Substantia nigra (tissue), 51 donors: ENCODE measurements at places on chromosomes 4 and X.
A peak's percentile ranks its signal among the peaks of the same experiment; 100 is the strongest.

- no peak for DNase-seq
Observed at GRCh38 chrX:116873671-116874070, 410.9 kb upstream of the CT83 start.

DNA sequence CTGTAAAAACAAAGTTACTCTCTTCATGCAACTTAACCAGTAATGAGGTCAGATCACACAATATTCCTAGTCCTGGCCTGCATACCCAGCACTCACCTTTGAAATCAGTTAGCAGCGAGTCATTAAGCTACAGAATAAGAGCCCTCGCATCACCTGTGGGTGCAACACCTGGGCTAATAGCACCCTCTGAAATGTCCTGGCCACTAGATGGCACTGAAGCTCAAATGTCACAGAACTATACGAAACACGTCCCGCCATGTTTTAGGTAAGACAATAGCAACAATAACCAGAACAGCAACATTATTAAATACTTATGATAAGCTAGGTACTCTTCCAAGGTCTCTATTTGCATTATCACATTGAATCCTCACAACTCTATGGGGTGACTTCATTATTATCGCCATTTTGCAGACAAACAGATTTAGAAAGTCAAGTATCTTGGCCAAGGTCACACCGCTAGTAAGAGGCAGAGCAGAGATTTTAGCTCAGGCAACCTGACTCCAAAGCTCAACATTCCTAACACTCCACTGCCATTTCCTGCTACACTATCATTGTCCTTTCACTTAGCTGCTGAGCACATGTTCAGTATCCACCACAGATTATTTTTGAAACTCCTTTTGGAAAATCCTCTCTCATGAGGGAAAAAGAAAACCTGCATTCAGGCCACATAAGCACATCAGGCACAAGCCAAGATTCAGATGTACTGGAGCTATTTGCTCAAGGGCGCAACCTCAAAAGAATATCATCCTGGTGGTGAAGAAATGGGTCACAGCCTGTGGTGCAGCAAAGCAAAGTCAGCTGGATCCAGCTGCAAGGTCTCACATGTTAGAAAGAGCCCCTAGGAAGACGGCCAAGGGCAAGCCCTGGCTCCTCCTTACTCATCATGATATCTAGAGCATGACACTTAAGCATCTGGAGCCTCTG, 59.5 kb upstream of the KDR start:
- DNase-seq = no peak

DNA sequence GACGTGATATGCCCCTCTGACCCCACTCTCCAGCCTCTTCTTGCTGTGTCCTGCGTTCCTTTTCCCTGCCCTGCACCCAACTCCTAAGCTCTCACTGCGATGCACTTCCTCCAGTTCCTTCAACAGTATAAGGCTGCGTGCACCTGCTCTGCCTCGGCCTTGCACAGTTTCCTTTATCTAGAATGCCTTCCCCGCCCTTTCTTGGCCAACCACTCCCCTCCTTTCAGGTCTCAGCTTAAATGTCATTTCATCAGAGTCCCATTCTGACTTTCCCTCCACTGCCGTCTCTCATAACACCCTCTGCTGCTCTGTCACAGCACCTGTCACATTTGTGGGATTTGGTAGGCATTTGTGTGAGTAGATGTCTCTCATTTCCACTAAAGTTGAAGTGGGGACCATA, 58.4 kb upstream of the NEIL3 start:
- no peak for DNase-seq

GRCh38 chrX:138127314-138127713, 561.4 kb downstream of the ZIC3 start:
- no peak for DNase-seq

GRCh38 chr4:87557348-87557747, 28.2 kb upstream of the SPARCL1 start:
- no peak for DNase-seq

- DNase-seq = no peak
Observed at GRCh38 chr4:88054229-88054628, 46.8 kb downstream of the PKD2 start.

GRCh38 chrX:19795307-19795706, 92.1 kb downstream of the SH3KBP1 start:
- no peak for DNase-seq

DNA sequence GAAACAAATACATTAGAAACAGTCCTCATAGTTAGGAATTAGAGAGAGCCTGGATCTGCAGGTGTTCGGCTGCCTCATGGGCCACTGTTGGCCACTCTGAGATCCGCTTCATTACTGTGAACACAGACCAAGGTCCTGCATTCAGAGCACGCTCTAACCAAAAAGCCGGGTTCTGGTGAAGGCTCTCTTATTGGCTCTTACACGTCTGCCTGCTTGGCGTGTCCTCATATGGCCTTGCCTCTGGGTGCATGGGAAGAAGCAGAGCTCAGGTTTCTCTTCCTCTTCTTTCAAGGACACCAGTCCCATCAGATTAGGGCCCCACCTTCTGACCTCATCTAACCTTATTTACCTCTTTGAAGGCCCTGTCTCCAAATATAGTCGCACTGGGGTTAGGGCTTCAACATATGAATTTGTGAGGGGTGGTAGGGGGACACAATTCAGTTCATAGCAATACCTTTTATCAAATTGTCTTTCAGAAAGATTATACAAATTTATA, 37.1 kb upstream of the ELF2 start:
- no peak for DNase-seq

GRCh38 chrX:154967603-154968002, 54.9 kb downstream of the F8 start:
- no peak for DNase-seq

DNA sequence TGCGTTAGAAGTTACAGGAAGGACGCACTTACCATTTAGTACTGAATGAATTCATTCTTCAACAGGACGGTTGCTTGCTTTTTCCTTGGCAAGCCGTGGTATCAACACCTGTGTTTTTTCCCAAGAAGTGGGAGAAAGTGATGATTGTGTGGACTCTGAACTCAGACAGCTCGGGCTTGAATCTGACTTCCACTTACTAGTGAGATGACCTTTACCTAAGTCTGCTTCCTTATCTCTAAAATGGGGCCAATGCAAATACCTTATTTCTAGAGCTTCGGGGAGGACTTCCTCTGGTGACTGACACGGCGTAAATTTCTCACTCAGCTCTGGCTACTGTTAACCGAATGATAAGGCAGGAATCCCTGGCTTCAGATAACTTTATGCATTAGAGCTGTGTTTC, 146.8 kb upstream of the RBPJ start:
- no peak for DNase-seq

DNA sequence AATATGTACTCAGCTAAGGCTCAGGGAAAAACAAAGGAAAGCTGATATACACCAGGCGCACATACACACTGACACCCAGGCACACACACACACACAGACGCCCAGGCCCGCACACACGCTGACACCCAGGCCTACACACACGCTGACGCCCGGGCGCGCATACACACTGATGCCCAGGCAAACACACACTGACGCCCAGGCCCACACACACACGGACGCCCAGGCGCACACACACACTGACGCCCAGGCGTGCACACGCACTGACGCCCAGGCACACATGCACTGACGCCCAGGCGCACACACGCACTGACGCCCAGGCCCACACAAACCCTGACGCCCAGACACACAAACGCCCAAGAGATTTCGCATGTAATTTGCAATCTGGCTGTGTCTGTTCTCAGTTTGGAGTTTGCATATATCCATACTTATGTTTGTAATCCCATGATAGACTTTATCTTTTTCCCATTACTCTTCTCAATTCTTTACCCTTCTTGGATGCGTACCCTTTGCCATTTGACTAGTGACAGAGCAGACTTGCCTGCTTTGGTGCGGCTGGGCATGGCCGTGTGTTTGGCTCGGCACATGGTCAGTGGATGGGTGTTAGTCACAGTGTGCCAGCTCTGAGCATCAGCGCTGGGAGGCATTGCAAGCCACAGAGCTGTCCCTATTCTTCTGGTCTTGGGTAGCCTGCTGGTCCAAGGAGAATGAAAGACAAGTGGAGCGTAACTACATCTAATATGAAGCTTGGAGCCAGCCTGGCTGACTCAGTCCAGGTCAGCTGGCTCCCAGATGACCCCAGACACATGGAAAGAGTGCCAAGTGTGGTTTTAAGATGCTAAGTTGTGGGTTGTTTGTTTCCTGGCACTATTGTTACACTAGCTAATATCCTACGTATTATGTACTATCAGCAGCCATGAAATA, 632.4 kb upstream of the ZFP42 start:
- DNase-seq = no peak

- DNase-seq = peak; percentile 18
Observed at GRCh38 chr4:118033148-118034052, 886 bp upstream of the NDST3 start.

GRCh38 chrX:42495139-42495538, 282.8 kb downstream of the PPP1R2C start:
- DNase-seq = no peak

GRCh38 chr4:19562456-19562855, 689.2 kb upstream of the SLIT2 start:
- no peak for DNase-seq

GRCh38 chr4:126144543-126145237, 829.9 kb downstream of the FAT4 start:
- DNase-seq = no peak

DNA sequence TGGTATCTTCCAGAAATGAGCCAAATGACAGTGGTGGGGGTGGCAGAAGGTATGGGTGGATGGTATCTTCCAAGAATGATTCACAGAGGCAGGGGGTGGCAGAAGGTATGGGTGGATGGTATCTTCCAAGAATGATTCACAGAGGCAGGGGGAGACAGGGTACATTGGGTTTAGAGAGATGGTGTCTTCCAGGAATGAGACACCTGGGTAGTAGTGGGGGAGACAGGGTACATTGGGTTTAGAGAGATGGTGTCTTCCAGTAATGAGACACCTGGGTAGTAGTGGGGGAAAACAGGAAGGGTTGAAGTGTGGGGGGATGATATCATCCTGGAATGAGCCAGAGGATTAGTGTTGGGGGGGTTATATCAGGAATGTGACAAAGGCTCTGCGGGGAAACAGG, 62.0 kb downstream of the MAOA start:
- no peak for DNase-seq

GRCh38 chr4:61882381-61882780, 682.3 kb downstream of the ADGRL3 start:
- DNase-seq = no peak

GRCh38 chr4:5931526-5931925, 38.6 kb upstream of the CRMP1 start:
- no peak for DNase-seq

GRCh38 chrX:25872786-25873185, 265.4 kb upstream of the MAGEB18 start:
- no peak for DNase-seq

DNA sequence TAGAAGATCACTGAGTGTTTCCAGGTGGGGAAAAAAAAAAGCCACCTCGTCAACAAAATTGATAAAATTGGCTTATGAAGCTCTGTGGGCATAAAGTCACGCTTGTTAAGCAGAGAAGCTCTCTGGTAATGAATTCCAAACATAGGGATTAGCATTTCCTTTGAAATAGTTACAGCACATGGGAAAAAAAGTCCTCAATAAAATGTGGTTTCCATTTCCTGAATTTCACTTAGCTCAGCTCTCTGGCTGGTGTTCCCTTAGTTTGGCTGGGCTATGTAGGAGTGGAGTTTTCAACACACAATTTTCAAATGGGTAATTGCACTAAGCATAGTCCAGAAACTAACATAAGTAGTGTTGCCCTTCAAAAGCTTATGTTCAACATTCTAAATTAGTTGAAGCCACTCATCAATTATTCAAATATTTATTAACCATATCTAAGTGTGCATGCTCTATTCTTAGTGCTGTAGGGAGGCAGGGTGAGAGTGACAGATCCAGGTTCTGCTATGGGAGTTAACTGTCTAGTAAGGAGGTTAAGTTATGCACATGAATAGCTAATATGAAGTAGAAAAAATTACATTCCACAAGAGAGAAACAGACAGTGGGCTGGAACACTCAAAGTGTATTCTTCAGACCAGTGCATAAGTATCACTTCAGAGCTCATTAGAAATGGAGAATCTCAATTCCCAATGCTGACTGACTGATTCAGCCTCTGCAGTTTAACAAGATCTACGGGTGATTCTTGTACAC, 445.7 kb downstream of the SMARCA1 start:
- DNase-seq = no peak

DNA sequence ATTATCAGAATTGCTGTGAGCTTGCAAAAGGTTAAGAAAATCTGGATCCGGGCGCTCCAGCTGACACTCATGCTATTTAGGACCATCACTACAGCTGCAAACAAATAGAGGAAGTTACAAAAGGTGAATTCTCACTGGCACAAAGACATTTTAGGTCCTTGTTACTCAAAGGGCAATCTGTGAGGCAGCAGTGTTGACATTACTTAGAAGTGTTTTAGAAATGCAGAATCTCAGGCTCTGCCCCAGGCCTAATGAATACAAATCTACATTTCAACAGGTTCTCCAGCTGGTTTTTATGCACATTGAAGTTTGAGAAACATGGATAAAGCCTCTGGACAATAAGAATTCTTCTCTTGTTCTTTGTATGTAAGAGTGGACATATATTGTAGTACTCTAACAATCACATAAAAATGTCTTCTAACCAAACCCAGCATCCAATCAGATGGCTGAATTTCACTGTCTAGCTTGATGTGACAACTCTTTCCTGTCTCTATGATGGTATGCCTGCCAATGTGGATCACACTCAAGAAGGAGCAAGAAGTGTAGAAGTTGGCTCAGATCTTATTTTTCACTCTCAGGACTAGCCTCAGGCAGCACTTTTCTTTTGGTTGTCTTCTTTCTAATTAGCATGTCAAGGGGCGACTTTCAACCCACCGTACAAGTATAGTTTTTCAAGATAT, 18.8 kb downstream of the SLC7A11 start:
- no peak for DNase-seq

GRCh38 chr4:173506597-173507211, 23.3 kb downstream of the HAND2 start:
- no peak for DNase-seq

DNA sequence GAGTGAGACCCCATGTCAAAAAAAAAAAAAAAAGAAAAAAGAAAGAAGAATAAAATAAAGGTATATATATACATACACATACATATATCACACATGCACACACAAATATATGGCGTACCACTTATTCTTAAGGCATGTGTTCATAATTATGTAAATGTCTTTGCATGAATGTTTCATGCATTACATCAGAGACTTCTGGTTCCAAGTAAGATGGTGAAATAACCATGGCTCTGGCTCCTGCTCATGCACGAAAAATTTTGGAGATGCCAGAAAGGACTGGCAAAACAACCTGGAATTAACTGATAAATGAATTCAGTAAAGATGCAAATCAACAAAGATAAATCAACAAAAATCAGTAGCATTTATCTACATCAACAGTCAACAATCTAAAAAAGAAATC, 19.7 kb upstream of the FHIP1A start:
- DNase-seq = no peak

- DNase-seq = no peak
Observed at GRCh38 chr4:20870436-20870835, 170.2 kb downstream of the PACRGL start.
